Nucleus accumbens (tissue), 56 donors: ENCODE measurements at places on chromosomes 12 and 14.

GRCh38 chr12:3022411-3022810 is 54.8 kb upstream of the TSPAN9 start:
- no peak for DNase-seq

GRCh38 chr12:64679487-64680001 is 69.2 kb downstream of the RASSF3 start:
- DNase-seq: no peak

GRCh38 chr12:121508533-121508932 is 72.3 kb downstream of the KDM2B start:
- DNase-seq: no peak

DNA sequence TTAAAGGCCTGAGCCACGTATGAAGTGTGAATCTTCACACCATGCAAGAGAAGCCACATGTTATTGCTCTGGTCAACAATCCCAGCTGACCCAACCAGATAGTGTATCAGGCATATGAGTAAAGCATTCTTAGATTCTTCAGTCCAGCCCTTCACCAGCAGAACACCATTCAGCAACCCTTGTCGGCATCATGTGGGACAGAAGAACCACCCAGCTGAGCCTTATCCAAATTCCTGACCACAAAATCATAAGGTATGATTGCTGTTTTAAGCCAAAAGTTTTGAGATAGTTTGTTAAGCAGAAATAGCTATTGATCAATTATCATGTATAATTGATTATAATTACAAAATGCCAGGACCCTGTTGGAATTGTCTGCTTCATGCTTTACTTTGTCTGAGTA is 664.9 kb downstream of the VRK1 start:
- no peak for DNase-seq

- DNase-seq: no peak
Measured at GRCh38 chr12:18851271-18851670, 113.4 kb downstream of the CAPZA3 start.

GRCh38 chr12:64160711-64161060 is 61.4 kb downstream of the KICS2 start:
- DNase-seq: no peak

DNA sequence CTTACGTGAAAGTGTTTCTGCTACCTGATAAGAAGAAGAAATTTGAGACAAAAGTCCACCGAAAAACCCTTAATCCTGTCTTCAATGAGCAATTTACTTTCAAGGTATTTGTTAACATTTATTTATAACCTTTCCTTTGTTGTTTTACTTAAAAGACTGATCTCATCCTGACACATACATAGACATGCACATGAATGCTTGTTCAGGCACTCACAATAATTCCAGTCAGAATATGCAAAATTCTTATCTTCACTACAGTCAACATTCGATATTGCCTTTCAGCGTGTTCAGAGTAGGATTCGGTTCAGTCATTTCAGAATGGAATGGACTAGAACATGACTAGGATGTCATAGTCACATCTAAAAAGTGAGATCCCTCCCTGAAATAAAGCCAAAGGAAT is 394.6 kb downstream of the PAWR start:
- DNase-seq: no peak

- DNase-seq: no peak
Measured at GRCh38 chr14:95889236-95889979, 12.8 kb downstream of the TUNAR start.

DNA sequence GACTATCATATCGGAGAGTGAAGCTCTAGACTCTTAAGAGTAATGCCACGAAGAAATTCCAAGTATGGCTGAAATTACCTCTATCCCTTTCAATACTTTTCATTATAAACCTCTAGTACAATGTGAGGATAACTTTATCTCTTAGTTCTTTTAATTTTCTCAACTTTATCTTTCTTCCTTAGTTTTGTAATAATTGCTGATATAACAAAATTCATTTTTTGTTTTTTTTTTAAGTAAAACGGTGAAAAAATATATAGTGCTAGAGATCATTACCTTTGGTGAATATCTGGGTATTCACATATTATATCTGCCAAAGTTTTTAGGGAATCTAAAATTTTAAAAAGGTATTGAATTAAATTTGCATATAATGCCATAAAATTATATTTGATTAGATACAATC is 19.5 kb upstream of the DNAAF2 start:
- no peak for DNase-seq

GRCh38 chr14:104925855-104926609 is 1.4 kb downstream of the PLD4 start:
- no peak for DNase-seq

DNA sequence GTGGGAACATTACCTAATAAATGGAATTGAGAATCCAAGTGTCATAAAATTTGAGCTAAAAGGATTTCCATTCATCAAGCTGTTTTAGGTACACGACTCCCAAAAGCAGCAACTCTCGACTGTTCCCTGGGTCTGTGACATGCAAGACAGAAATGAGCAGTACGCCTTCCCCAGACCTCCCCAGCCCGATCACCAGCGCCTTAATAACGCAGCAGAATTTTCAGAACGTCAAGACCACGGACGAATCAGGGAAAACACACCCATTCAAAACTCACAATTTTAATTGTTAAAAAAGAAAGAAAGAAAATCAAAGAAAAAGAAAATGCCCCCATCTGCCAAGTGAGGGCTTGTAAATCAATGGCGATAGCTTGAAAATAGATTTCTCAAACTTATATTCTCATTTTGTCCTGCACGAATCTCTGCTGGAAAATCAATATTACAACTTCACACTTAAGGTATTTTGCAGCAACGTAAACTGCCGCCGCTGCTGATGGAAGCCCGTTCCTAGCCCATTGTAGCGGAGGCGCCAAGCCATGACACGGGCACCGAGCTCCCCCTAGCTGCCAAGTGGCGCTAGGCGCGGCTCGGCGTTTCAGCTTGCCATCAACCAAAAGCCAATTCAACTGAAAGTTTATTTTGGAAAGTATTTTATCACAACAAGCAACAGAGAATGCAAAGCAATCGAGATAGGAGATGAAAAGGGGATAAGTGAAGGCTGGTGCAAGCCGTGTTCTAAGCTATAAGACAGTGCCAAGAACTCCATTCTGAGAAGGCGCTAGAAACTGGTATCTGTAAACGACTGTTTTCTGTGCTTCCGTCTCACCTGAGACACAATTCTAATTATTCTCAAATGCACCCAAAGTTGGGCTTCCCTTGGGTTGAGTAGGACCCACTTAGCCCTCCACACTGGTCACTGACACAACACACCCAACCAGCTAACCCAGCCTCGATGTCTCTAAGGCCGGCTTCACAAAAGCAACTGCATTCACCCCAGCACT is 5.5 kb downstream of the BCL11B start:
- peak; percentile 59 for DNase-seq

GRCh38 chr12:11746940-11747716 is 97.7 kb downstream of the ETV6 start:
- DNase-seq: no peak

- no peak for DNase-seq
Measured at GRCh38 chr12:21987755-21988154, 46.5 kb upstream of the ABCC9 start.

GRCh38 chr12:6180268-6181051 is 19.7 kb upstream of the CD9 start:
- DNase-seq: no peak

GRCh38 chr12:8822298-8822697 is at the start of gene A2ML1:
A2ML1 (plus strand) TSS chr12:8822621; CDS start chr12:8822652, 31 bp downstream.
- DNase-seq: no peak

DNA sequence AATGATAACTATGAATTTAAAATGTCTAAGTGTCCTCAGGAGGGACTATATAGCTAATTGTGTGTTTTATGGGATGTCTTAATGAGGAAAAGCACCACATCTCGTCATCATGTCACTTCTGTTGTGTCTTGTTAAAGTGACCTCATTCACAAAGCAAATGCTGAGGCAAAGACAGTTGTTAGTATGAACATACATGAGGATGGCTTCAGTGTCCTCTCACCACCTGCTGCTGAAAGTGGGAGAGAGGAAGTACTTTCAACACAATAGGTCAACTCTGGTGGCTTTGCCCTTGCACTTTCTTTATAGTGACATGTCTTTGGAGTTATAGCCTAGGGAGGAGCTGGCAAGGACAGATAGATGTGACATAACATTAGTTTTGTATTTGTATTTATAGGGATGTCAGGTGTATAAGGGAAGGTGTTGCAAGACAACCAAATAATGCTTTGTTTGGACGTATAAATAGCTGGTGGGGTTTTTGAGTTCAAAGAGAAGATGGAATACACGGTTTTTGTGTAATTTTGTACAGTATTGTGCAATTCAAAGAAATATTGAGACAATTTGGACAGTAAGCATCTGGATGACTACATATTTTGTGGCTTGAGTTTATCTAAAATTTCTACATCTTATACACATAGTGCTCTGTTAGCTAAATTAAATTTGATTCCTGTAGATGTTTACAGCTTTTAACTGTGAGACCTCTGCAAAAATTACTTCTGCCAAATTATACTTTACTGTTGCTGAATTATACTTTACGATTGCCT is 131.7 kb upstream of the ATP2B1 start:
- DNase-seq: no peak

DNA sequence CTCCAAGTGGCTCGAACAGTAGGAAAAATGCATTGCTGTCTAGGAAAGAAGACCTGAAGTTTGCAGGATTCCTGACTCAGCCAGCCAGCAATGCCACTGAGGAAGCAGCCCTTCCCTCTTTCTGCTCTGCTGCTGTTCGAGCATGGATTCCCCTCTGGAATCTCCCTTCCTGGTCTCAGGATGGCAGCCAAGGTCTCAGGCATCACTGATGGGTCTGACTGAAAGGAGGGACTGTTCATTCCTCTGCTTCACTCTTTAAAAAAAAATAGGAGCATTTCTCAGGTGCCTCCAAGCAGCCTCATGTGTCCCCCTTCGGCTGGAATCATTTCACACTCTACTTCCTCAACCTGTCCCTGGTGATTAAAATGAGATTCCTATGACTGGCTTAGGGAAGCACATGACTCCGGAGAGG is 62.4 kb downstream of the SLC15A4 start:
- DNase-seq: no peak

DNA sequence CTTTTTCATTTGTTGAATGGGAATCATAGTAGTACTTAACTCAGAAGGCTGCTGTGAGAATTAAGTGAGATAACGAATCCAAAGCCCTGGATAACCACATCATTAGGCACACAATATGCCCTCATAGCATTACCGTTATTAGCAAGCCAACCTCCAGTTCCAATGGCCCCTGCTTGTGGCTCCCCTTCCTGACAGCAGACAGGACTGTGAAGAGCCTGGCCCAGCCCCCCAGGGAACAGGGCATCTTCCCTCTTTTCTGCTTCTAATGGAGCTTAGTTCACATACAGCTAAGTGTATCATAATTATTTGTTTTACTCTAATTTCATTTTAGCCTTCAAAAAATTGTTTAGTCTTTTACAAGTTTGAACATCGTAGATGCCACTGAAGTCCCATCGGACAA is 39.7 kb downstream of the DHRS2 start:
- no peak for DNase-seq

DNA sequence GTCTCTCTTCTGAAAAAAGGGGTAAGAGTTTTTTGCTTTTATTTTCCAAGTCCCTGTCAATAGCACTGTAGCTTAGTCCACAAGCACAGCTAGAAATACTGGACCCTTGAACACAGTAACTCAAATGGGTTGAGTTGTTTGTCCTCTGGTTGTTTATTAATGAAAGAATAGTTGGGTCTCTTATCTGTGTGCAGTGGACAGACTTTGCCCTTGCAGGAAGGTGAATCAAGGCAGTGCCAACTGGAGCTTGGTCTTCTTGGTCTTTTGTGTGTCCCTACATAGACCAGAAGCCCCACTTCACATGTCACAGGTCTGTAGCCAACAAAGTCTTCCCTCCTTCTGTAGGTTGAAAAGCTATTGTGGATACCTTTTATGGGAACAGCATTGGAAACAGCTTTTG is 322.0 kb downstream of the AACS start:
- DNase-seq: no peak

GRCh38 chr14:99093532-99094517 is 178.2 kb downstream of the BCL11B start:
- no peak for DNase-seq

GRCh38 chr12:6981152-6982052 is 10.7 kb downstream of the EMG1 start:
- no peak for DNase-seq

DNA sequence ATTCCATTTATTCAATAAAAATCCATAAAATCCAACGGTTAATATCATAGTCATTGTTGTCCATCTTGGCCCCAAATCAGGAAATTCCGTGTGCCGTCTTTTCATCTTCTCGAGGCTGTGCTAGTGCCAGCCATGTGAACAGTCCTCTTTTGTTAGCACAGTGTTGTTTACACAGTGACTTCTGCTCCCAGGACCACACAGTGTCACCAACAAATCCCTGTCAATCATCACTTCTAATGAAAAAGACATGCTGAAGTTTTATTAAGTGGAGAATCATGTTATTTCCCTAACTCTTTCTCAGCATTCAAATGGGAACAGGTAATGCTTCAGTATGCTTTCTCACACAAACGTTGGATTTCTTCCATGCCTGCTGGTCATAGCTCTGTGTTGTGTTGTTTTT is 1.9 kb upstream of the SLCO1A2 start:
- DNase-seq: no peak

GRCh38 chr12:54572881-54573280 is 15.6 kb downstream of the PPP1R1A start:
- DNase-seq: no peak

- DNase-seq: no peak
Measured at GRCh38 chr12:64801381-64801780, 23.1 kb upstream of the TBC1D30 start.
